Endothelial cell of umbilical vein (primary cell): ENCODE measurements at places on chromosomes 6 and 20. TPM values are rescaled to one million over a fixed set of nuclear protein-coding genes. Genes with fewer than 3 reads are reported as not detected.

The CALHM6 gene
- not detected in 2 replicates for total RNA-seq

The COL10A1 gene
- total RNA-seq: not detected in 2 replicates

The RBBP8NL gene
- total RNA-seq: not detected in 2 replicates

The JPH2 gene
- total RNA-seq: not detected in 2 replicates
